ENCODE measurements at places on chromosomes 1 and 21.

DNA sequence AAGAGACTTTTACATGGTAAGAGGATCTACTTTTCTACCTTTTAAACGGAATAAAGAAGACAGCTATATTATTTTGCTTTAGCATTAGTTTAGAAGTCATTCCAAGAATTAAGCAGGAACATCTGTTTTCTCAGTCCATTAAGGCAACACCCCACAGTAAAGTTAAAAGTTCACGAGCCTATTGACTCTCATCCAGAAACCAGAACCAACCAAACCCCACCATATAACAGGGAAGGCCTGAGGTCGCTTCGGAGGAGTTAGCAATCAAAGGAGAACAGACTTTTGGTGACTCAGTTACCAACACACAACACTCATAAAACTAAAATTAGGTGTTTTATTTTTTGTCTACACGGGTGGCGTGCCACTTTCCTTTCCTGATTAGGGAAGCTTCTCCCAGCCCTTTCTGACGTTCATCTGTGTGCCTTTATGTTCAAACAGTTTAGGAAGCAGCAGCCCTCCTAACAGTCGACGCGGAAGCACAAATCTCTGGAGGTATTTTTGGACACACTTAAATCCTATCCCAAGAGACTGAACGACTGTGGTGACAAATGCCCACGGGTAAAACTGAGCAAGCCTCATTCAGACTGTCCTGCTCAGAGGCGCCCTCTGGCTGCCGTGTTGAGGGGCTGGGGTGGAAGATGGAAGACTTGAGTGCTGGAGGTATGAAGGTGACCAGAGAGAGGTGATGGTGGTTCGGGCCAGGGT is 8.6 kb upstream of the PLA2G2C start:
- peak; percentile 86 for DNase-seq

GRCh38 chr1:172843444-172843843 is 184.5 kb downstream of the FASLG start:
- DNase-seq = no peak

- DNase-seq = no peak
Observed at GRCh38 chr1:164764333-164764732, 205.3 kb downstream of the PBX1 start.

- DNase-seq = no peak
Observed at GRCh38 chr1:13617108-13617507, 33.5 kb downstream of the PDPN start.

GRCh38 chr21:24076179-24076578 is 1531.1 kb downstream of the MRPL39 start:
- no peak for DNase-seq

DNA sequence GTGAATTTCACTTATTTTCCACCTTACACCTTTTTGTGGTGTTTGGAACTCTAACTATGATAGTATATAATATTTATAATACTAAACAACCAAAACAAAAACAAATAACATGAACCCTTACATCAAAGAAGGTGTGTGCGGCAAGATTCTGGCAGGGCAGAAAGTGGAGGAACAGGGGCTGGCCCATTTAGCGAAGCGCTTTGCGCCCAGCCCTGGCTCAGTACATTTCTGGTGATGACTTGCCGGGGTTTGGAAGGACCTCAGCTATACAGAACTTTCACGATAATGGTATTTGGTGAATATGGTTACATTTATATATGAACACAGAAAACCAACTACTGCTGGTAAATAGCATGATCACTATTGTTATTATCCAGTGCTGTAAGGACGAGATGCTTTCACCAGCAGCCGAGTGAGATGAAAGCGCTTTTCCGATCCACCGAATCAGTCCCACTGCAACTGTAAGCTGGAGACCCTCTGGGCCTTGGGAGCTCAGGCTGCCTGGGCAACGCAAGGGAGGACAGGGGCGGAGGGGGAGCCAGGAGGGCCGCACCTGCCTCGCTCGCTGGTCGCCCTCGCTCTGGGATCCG is 63.9 kb downstream of the CD247 start:
- no peak for DNase-seq

- no peak for DNase-seq
Observed at GRCh38 chr1:188427642-188428041, 1598.9 kb downstream of the PLA2G4A start.

DNA sequence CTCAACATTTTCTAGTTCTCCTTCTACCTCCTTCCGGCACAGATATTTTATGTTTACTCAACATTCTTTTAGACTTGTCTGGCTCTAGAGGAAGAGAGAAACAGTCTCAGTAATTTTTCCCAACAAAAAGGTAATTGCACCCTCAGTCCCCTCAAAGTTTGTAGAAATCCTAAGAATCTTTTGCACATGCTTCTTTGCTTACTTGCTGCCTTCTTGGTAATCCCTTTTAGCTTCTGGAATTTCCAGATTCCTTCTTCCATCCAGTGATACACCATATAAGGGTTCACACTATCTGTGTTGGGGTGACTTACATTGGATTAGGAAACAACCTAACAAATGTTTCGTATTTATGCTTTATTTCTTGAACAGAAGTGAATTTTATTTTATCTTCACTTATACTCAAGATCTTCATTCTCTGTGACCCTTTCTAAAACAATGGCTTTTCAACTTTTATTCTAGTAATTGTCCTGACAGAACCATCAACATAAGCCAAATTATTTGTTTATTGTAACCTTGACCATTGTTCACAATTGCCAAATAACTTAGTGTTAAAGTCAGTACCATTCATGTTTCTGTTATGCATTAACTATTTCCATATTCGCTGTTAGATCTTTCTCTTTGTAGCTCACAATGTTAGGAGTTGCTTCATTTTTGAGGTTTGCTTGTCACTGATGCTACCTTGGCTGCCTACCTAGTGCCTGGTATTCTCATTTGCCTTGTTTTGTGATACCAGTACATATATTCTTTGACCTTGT is 238.1 kb downstream of the HMCN1 start:
- no peak for DNase-seq

DNA sequence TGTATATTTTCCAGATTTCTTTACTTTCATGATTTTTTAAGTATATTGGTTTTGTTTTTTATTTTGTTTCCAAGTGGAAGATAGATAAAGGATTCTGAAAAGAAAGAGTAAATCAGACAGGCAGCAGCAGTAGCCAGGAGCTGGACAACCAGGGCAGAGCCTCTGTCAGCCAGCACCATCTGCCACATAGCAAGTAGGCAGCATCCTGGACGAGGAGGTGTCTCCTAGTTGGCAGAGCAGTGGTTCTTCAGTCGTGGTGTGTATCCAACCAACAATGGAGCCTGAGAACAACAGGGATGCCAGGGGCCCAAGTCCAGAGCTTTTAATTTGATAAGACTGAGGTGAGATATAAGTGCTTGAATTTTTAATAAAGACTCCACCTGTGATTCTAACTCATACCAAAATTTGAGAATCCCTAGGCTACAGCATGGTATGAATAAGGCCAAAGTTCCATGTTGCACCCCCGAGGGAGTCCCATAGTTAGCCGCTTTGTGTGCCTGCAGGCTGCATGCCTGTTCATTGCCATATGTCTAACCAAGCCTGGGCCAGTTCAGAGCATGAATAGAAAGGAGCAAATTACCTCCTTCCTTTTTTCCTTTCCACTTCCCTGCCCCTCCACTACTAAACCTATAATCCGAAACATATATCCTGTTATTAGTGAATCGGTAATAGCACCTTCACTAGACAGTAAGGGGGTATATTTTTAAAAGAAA is 153.2 kb downstream of the NTNG1 start:
- no peak for DNase-seq

- no peak for DNase-seq
Observed at GRCh38 chr1:44636688-44637598, 37.3 kb downstream of the TMEM53 start.

- peak; percentile 25 for DNase-seq
Observed at GRCh38 chr1:40153073-40153770, 8.0 kb upstream of the RLF start.

DNA sequence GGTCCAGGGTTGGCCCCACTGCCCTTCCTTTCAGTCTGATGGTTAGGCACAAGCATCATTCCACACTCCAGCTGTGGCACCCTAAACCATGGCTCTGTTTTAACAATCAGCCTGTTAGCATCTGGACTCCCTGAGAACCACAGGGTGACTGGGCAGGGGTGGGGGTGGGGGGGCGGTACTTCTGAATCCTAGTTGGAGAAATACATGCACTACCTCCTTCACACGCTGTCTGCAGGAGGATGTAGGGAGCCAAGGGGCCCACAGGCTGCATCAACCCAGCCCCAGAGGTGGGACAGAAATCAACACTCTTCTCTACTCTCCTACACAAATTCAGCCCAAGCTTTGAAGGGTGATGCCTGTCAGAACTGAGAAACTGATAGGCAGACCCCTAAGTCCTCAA is 23.8 kb downstream of the DDX20 start:
- DNase-seq = no peak

DNA sequence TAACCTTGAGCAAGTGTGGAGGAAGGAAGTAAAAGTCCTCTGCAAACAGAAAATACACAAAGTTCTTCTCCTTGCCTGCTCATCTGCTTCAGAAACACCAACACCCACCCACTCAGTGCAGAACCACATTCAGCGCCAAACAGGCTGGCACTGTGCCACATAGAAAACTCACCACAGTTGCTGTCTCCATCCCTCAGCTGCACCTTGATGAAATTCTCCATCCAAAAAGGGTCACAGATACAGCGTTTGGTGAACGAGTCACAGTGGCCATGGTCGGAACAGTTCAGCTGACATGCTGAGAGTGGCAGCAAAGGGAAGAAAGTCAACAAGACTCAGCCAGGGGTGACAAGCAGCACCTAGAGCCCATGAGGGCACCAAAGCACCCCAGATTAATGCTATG is 114.5 kb downstream of the KIAA0319L start:
- peak; percentile 60 for DNase-seq

- no peak for DNase-seq
Observed at GRCh38 chr1:84539972-84540371, 33.6 kb upstream of the GNG5 start.

DNA sequence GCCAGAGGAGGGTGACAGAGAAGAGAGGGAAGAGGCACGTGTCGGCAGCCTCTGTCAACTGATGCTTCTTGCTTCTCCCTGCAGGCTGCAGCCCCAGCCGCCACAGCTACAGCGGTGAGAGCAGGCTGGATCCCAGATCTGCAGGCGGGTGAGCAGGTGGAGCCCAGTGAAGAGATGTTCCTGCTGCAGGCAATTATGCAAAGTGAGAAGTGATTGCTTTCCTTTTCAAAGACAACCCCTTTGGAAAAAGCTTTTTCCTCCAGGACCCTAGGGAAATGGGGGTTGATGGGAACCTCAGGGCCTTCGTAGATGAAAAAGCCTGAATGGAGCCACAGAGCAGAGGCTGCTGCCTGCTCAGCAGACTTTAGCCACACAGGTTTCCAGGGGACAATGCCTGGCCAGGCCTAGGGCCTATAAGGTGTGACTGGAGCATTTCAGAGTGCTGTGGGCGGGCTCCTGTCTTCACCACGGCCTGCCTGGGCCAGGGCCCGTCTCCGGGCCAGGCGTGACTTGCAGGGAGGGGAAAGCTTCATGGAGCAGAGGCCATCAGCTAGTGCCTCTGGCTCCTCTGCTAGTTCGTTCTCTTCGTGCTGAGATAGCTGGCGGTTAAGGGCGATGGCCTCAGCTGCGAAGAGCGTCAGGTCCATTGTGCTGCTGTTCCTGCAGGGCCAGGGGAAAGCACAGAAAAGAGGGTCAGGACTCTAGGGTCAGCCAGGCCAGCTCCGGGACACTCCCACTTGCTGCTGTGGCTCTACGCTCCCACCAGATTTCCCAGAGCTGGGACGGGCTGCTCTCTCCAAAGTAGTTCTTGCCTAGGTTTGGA is 6.9 kb upstream of the KNCN start:
- no peak for DNase-seq
